ENCODE measurements at places on chromosomes 12 and 14.
A peak's percentile ranks its signal among the peaks of the same experiment; 100 is the strongest.

DNA sequence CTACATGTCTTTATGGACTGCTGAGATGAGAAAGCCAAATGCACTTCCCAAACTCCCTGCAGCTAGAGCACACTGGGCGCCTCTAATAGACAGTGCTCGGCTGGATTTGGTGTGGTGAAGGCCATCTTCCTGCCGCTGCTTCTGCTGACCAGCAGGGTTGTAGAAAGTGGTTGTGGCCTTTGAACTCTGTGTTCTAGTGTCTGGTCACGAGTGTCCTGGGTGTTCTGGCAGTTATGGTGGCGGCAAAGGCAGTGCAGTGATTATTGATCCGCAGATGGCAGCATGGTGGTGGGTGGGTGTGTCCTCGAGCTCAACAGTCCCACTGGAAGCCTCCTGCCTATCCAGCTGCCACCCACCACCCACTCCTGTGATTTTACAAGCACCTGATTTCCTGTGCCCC is 43.4 kb downstream of the SMIM41 start:
- no peak for DNase-seq

- no peak for DNase-seq
Observed at GRCh38 chr14:70597731-70598130, 2.7 kb downstream of the MED6 start.

GRCh38 chr12:3416670-3417069 is 74.3 kb upstream of the PRMT8 start:
- no peak for DNase-seq

DNA sequence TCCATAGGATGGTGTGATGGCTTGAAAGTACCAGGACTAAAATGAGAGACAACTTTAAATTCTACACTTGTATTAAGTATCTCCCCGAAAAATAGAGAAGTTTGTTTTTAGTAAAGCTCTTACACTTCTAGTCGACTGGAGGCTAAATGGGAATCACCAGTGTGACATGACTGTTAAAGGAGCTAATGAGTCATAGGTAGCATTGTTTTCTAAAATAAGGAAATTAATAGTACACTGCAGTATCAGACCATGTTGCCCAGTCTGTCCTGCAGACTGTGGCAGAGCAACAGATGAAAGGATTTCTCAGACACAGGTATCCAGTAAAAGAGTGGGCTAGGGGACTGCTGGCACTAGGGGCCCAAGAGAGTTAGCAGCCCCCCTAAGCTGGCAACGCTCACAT is 140.1 kb downstream of the TMEM117 start:
- DNase-seq: no peak

DNA sequence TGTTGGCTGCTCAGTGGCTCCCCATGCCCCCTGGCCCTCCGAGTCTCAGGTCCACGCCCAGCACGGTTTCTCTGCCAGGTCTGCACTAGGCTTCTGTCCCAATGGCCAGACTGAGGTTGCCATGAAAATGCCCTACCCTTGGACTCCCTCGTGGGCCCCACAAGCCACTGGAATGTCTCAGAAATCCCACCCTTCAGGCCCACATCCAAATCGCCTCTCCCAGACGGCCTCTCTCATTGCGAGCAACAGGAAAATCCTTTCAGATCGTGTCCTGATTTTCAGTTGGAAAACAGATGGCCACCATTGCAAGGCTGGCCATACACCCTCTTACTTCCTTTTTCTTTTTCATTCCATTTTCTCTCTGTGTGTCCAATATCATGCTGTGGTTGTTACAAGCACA is 77.3 kb downstream of the IRF2BPL start:
- DNase-seq: no peak

DNA sequence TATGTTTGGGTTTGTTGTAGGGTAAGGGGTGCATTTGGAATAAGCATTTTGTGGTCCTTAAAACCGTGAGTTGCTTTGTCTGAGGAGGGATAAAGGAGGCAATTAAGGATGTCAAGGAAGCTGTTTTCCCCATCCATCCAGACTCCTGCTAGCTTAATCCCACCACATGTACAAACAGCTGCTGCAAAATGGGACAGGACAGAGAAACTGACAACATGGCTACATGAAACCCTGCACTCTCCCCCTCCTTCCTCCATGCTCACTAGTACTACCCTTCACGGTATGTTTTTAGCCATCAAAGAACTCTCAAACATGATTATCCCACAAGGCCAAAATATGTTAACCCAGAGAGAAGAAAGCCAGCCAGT is 20.6 kb downstream of the ST8SIA1 start:
- no peak for DNase-seq

DNA sequence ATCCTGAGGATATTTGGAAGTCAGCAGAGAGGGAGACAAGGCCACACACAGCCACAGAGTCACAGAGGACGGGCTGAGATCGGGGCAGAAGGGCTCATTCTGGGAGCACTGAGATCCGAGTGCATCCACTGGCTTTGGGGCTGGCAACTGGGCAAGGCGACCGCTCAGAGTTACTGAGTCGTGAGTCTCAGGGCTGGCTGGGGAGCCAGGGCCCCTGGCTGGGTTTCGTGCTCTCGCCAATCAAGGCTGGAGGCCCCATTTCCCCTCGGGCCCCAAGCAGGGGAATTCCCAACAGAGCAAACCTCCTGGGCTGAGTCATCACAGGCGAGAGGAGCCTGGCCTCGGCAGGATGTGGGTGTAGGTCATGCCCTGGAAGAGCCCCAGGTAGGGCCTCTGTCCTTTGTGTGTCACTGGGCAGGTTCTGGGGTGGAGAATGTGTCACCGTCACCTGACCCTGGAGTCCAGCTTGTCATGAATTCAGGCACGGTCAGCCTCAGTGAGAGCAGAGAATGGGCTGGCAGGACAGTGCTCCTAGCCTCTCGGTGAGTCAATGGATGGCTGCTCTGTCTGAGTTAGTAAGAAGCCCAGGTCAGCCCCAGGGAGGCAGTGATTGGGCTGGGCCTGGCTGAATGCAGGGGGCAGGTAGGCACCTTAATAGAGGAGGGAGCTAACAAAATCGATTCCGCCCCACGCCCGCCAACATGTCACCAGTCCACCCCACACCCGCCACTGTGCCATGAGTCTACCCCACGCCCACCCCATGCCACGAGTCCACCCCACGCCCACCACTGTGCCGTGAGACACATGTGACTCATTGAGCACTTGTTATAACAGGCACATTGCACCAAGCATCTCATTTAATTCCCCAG is 16.9 kb downstream of the ASB2 start:
- peak; percentile 89 for DNase-seq

DNA sequence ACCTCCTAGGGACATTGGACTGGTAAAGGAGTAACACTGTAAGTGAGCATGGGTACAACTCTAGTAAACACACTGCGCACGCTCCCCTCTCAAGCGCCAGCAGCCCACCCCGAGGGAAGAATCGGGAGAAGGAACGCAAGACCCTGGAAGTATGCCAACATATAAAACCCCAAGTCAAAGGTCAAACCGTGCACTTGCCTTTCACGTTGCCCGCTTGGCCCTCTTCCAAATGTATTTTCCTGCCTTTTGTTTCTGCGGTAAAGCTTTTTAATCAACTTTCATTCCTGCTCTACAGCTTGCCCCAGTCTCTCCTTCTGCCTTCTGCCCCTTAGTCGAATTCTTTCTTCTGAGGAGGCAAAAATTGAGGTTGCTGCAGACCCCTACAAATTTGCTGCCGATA is 17.6 kb upstream of the CHST11 start:
- DNase-seq: no peak

DNA sequence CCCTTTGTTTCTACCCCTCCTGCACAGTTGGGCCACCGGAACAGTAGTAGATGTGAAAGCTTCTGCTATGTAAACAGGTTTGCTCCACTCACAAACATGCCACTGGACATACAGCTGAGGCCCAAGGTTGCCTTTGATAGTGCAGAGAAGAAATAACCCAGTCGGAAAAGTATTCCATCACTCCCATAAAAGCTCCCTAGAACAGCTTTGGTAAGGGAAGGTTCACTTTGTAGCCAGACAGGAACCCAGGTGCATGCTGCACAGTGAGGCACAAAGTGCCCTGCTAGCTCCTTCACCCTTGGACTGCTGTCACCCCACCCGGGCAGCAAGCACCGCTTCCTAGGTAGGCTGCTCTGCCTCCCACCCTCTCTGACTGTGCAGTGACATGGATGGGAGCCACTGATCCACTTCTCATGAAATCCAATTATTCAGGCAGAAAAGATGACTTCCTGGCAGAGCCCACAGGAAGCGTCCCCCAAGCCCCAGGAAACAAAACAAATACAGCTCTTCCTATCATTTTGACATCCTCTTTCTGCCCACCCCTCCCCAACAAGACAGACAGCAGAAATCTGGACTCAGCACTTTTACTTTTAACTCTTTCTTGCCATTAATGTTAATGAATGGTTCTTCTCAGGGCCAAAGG is 100.2 kb downstream of the SRGAP1 start:
- DNase-seq: no peak

- no peak for DNase-seq
Observed at GRCh38 chr14:76597387-76597786, 163.9 kb upstream of the VASH1 start.

DNA sequence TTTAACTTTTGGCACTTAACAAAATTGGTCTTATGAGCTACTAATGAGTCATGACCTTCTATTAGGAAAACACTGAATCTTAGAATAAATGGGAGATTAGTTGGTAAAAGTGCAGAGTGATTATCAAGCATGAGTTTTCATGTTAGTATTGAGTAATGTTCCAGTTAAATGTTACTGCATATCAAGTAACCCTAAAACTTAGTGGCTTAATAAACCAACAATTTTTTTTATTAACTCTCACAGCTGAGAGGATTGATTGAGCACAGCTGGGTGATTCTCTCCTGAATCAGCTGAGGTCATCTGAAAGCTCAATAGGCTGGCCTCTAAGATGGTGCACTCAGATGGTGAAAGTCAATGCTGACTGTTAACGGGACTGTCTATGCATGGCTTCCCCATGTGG is 248.6 kb downstream of the BCL11B start:
- no peak for DNase-seq

DNA sequence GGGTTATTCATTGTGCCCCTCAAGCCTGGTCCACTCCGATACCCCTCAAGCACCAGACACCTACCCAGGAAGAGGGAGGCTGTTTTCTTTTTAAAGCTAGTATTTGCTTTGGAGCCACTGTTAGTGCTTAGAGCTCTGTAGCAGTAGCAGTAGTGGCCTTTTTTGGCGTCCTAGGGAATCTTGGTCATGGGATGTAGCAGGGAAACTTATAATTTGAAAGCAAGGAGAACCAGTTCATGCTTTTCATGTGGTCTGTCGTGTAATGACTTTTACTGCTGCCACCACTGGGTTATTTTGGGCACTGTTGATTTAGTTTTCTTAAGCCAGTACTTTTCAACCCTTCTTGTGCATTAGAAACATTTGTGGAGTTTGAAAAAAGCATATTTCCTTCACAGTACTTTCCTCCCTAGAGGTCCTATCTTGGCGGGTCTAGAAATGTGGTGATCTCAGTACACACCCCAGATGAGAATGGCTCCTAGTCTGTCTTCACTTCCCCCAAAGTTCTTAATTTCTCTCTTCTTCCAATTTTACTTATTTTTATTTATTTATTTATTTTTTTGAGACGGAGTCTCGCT is 49.7 kb downstream of the MARK3 start:
- DNase-seq: no peak

- DNase-seq: no peak
Observed at GRCh38 chr12:33248364-33248763, 191.3 kb downstream of the SYT10 start.

- DNase-seq: no peak
Observed at GRCh38 chr14:98962118-98962517, 309.9 kb downstream of the BCL11B start.

- DNase-seq: no peak
Observed at GRCh38 chr14:102592763-102593060, 263 bp downstream of the RCOR1 start.

- no peak for DNase-seq
Observed at GRCh38 chr12:78118486-78118885, 287.8 kb downstream of the NAV3 start.

GRCh38 chr14:100862277-100862676 is 36.4 kb downstream of the MEG3 start:
- DNase-seq: no peak

DNA sequence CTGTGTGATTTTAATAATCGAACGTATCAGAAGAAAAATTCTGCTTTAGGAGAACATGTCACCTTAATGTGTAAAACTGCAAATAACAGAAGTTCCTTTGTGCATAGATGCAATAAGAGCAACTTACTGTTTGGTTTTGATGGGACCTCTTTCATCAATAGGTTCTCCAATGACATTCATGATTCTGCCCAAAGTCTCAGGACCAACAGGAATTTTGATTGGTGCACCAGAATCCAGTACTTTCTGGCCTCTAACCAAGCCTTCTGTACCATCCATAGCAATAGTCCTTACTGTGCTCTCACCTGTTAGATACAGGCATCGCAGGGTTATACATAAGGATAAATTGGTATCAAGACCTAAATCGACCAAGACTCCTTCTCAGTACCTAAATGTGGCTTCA is 1.1 kb downstream of the ATP5F1B start:
- no peak for DNase-seq

DNA sequence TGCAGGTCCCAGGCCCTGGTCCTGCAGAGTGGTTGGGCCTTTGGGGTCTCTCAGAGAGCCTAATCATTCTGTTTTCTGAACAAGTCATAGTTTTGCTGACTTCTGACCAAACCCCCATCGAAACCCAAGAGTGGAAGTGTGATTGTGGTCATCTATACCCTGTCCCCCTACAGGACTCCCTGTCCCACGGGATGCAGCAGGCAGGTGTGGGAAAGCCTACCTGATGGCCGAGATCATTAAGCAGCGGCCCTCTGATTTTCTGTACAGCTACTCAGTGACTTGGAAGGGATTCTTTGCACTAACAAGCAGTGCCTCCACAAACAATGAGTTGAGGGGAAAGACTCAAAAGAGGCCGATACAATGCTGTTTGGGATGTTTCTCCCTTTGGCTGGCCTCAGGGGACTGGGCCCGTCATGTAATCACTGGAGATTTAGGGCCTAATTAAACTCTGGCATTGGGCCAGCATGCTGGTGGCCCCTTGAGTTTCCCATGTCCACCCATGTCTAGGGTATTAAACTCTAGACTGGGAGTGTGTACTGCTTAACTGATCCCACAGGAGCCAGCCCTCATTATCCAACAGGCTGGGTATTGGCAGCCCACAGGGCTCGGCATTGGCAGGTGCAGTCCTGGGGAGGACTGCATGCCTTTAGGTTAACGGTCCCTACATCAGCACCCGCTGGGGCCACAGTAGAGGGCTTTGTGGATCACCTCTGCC is 192.8 kb downstream of the ZFP36L1 start:
- DNase-seq: no peak

DNA sequence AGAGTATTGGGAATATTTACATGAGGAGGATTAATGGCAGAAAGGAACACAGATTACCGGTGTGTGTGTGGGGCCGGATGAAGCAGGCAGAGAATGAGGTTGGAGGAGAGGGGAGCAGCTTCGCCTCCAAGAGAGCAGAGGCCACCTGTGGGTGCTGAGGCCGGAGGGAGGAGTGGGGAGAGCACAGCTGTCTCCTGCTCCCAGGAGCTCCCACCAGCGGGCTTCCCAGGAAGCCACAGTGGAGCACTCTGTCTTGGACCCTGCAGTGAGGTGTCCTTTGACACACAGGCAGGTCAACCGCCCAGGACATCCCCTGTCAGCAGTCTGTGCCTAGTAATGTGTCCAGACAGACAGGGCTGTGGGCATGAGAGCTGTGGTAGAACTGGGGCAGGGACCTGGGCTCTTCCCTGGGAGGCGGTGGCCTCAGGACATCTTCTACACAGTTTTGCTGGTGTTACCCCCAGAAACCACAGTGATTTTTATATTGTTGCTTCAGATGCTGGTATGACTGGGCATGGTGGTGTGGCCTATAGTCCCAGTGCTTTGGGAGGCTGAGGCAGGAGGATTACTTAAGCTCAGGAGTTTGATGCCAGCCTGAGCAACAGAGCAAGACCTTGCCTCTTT is 18.5 kb upstream of the AMN start:
- no peak for DNase-seq

GRCh38 chr12:54937376-54937775 is 47.2 kb downstream of the TESPA1 start:
- no peak for DNase-seq

Data from activated CD4-positive, alpha-beta T cell treated with anti-CD3 and anti-CD28 coated beads, Interleukin-2, amount 50 U/mL, for 4 hours (primary cell).